ENCODE measurements at places on chromosomes 11 and 22.
A peak's percentile ranks its signal among the peaks of the same experiment; 100 is the strongest.

DNA sequence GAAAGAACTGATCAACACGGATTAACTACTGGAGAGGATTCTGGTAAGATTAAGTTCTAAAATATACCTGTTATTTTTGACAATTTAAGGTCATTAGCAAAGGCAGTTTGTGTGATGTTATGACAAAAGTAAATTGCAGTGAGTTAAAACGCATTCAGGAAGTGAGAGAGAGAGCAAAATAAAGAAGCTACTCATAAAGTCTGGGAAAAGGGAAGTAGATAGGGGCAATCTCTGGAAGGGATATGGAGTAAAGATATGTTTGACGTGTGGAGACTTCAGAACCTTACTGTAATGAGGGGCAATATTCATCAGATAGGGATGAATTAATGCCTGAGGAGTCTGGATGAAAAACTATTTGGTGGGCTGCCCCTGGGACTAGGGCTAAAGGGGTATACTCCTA lies 16.8 kb downstream of the OR56B4 start:
- no peaks in the 10 kb centered on the region for H3K36me3 ChIP-seq
- H3K27me3 ChIP-seq: no peaks in the 10 kb centered on the region
- H3K4me1 ChIP-seq: no peaks in the 10 kb centered on the region
- no peak overlapping the region for H3K4me3 ChIP-seq
- no peak overlapping the region for H3K27ac ChIP-seq

GRCh38 chr11:121904148-121904547 lies 211.9 kb downstream of the BLID start:
- H3K27me3 ChIP-seq: no peaks in the 10 kb centered on the region
- no peaks in the 10 kb centered on the region for H3K36me3 ChIP-seq
- DNase-seq: no peak
- H3K4me3 ChIP-seq: no peak overlapping the region

DNA sequence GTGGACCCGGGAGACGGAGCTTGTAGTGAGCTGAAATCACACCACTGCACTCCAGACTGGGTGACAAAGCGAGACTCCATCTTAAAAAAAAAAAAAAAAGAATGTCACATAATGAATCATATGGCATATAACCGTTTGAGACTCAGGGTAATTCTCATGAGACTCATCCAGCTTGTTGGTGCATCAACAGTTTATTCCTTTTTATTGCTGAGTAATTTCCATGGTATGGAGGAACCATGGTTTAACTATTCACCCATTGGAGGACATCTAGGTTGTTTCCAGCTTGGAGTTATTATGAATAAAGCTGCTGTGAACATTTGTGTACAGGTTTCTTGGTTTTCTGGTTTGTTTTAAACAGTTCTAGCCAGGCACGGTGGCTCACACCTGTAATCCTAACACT lies 25.3 kb downstream of the PPARA start:
- H3K27ac ChIP-seq: no peak overlapping the region
- H3K4me1 ChIP-seq: no peaks in the 10 kb centered on the region
- H3K36me3 ChIP-seq: no peaks in the 10 kb centered on the region

GRCh38 chr11:129384415-129384814 lies 8.8 kb downstream of the BARX2 start:
- no peaks in the 10 kb centered on the region for H3K27me3 ChIP-seq
- no peak for DNase-seq
- H3K4me3 ChIP-seq: no peak overlapping the region
- no peaks in the 10 kb centered on the region for H3K36me3 ChIP-seq
- H3K4me1 ChIP-seq: no peaks in the 10 kb centered on the region
- no peak overlapping the region for H3K27ac ChIP-seq

DNA sequence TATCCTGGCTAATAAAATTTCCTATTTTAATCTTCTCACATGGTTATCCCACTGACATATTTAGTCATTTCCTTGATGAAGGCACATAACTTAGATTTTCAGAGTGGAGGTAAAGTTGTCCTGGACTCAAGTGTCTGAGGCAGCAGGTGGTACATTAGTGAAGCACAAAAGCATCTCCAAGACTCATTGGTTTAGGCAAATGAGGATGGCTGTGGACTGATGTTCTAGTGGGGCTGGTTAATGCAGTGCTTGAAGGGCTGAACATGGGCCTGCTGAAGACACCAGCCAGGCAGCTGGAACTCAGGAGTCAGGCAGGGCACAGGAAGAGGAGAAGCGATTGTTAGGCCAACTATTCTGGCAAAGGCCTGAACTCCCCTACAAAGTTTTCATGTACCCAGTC lies 76.3 kb upstream of the SESN3 start:
- H3K27ac ChIP-seq: no peak overlapping the region
- H3K4me3 ChIP-seq: no peak overlapping the region
- no peaks in the 10 kb centered on the region for H3K27me3 ChIP-seq
- DNase-seq: no peak

DNA sequence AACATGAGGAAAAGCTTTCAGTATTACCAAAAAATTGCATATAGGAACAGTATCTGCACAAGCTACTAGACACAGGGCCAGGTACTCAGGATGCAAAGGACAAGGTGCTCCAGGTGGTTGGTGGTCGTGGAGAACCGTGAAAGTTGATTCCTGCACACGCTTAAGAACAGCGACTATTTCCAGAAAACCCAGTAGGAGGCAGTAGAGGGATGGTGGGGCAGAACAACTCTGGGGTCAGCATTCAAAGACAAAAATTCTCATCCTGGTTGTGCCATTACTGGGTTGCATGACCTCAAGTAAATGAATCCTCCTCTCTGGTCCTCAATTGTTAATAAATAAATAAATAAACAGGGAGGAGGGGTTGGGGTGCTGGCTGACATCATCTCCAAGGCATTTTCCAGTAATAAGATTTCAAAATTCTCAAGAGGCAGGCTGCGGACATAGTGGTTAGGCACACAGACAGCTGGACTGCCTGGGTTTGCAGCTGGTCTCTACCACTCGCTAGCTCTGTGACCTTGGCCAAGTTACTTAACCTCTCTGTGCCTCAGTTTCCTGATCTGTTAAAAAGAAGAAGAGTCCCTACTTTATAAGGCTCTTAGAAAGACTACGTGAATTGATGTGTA lies 89.6 kb downstream of the ISX start:
- H3K27ac ChIP-seq: no peak overlapping the region
- no peak for DNase-seq
- no peaks in the 10 kb centered on the region for H3K36me3 ChIP-seq
- H3K4me3 ChIP-seq: no peak overlapping the region
- H3K4me1 ChIP-seq: no peaks in the 10 kb centered on the region
- no peaks in the 10 kb centered on the region for H3K27me3 ChIP-seq

GRCh38 chr11:69599502-69599901 lies 41.5 kb upstream of the CCND1 start:
- no peaks in the 10 kb centered on the region for H3K4me1 ChIP-seq
- no peaks in the 10 kb centered on the region for H3K36me3 ChIP-seq
- DNase-seq: no peak
- no peaks in the 10 kb centered on the region for H3K27me3 ChIP-seq

DNA sequence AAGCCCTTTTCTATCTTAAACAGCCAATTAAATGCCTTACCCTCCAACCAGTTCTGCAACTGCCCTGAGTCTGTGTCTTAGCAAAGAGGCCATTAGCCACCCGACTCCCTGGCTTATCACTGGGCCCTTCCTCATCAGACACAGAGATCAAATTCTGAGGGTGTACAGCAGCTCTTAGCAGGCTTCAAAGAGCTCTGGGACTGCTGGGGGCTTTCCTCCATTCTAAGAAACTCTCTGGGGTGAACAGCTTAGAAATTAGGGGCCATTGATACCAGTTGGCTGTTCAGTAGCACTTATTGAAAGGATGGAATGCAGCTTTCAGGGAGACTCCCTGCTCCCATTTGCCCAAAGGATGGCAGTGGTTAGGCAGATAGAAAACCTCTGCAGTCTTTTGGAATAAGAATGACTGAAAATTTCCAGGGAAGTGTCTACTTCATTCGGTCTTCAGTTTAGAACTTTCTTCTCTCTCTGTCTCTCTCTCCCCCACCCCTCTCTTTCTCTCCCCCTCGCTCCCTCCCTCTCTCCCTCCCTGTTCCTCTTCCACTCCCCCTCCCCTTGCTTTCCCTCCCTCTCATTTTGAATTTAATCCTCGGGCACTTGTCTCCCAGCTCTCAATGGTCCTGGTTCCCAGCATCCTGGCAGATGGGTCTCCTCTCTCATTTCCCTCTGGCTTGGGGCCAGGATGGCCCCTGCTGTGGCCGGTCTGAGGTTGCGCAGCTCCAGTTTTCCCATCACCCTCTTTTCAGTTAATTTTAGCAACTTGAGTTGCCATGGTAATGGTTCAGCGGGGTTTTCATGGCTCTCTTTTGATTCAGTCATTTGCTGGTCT lies 76.4 kb downstream of the COMMD9 start:
- no peak for DNase-seq
- H3K27ac ChIP-seq: no peak overlapping the region
- H3K27me3 ChIP-seq: no peaks in the 10 kb centered on the region
- H3K4me1 ChIP-seq: no peaks in the 10 kb centered on the region
- no peak overlapping the region for H3K4me3 ChIP-seq

DNA sequence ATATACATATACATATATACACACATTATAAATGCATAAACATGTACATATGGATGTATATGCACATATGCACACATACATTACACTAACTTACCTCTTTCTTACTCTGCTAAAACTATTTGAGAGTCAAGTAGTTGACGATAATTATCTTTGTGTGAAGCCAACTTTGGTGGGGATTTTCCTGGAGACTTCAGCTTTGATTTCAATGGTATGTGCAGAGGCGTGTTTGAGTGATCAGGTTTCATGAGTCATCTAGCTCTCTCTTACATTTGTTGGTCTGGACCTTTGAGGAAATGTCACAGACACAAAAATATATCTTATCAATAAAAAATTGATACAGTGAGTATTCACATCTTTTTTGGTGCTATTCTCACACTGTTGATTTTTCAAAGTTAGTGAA lies 769.1 kb upstream of the LUZP2 start:
- no peaks in the 10 kb centered on the region for H3K36me3 ChIP-seq
- DNase-seq: no peak
- no peaks in the 10 kb centered on the region for H3K27me3 ChIP-seq
- H3K4me3 ChIP-seq: no peak overlapping the region
- H3K27ac ChIP-seq: no peak overlapping the region
- no peaks in the 10 kb centered on the region for H3K4me1 ChIP-seq

DNA sequence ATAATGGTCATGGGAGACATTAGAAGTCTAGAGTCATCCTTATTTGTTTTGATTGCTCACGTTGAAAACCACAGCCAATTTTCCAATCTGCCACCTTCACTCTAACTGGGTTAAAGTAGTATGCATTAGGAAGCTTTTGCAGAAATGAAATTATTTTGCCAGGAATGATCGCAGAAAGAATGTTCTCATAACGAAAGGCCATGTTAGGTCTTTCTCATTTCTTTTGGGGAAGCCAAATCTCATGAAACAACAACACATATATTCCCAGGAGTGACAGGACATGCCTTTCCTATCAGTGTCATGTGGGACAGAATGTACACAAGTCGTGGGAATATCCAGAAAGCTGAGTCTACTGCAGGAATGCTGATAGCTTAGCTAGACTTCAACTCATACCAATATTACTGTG lies 386.3 kb downstream of the AASDHPPT start:
- no peak overlapping the region for H3K4me3 ChIP-seq
- no peak overlapping the region for H3K27ac ChIP-seq
- no peaks in the 10 kb centered on the region for H3K27me3 ChIP-seq
- H3K4me1 ChIP-seq: no peaks in the 10 kb centered on the region
- no peak for DNase-seq

DNA sequence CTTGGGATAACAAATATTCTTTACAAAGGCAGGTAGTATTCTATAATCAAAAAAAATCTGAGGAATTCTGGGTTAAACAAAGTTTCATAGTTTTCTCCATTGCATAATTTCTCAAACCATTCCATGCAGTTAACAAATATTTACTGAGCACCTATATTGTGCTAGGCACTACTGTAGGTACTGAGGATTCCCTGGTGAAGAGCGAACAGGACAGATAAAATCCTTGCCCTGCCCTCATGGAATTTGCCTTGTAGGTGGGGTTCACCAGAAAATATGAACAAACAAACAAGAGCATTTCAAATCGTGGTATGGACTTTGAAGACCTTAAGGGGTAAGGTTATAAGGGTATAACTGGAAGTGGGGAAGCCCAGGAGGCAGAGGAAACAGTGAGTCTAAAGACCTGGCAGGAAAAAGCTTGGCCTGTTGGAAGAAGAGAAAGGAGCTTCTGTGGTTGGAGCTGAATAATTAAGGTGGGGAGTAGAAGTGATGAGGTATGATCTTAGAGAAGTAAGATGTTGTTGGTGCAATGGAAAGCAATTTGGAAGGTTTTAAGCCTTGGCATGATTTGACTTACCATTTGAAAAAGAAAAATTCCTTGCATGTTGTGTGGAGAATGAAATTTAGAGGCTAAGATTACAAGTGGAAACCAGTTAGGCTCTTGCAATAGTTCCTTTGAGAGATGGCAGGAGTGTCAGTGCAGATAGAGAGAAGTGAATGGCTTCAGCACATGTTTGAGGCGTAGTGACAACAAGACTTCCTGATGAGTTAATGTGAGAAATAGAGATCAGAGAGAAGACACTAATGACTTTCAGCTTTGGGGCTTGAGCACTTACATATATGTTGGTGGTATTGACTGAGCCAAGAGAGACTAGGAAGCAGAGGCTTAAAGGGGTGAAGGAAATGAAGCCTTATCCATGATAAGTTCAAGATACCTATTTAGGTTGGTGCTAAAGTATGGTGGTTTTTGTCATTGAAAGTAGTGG lies 55.7 kb upstream of the PICALM start:
- no peaks in the 10 kb centered on the region for H3K27me3 ChIP-seq
- peaks cover 12% of the 10 kb centered on the region for H3K4me1 ChIP-seq
- DNase-seq: no peak
- H3K27ac ChIP-seq: peak overlapping the region; percentile 67
- H3K4me3 ChIP-seq: no peak overlapping the region

DNA sequence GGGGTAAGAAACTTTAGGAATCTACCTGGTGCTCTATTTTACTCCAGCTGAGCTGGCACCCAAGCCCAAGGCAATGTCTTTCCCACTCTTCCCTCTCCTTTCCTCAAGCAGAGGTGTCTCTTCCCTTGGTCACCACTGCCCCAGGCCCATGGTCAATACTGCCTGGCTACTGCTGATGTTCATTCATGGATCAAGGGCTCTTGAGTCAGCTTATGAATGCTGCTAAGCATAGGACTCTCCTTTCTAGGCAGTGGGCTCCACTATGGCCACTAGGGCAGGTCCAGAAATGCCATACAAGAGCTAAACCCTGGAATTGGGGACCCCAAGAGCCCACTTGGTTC lies 2.7 kb upstream of the HEPN1 start:
- no peaks in the 10 kb centered on the region for H3K4me1 ChIP-seq
- no peaks in the 10 kb centered on the region for H3K36me3 ChIP-seq
- no peaks in the 10 kb centered on the region for H3K27me3 ChIP-seq
- H3K27ac ChIP-seq: no peak overlapping the region

DNA sequence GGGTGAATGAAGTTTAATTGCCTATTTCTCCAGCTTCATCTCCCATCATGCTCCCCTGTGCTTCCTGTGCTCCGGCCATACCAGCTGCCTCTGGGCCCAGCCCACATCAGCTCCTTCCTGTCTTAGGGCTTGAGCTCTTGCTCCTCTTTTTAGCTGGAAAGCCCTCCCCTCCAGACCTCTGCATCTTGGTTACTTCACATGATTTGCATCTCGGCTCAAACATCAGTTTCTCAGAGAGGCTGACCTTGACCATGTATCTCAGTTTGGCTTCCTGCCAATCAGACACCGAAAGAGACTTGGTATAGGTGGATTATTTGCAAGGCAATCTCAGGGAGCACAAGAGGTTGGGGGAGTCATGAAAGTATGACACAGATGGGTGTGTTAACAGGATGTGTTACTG lies 73.2 kb upstream of the TIMP3 start:
- DNase-seq: no peak
- H3K27me3 ChIP-seq: no peaks in the 10 kb centered on the region
- H3K36me3 ChIP-seq: no peaks in the 10 kb centered on the region
- H3K4me1 ChIP-seq: peaks cover 6% of the 10 kb centered on the region
